RCC 7860 (cell line): ENCODE measurements at places on chromosomes 3 and 15.

- DNase-seq = no peak
Observed at GRCh38 chr15:39472621-39473297, 108.1 kb upstream of the THBS1 start.

DNA sequence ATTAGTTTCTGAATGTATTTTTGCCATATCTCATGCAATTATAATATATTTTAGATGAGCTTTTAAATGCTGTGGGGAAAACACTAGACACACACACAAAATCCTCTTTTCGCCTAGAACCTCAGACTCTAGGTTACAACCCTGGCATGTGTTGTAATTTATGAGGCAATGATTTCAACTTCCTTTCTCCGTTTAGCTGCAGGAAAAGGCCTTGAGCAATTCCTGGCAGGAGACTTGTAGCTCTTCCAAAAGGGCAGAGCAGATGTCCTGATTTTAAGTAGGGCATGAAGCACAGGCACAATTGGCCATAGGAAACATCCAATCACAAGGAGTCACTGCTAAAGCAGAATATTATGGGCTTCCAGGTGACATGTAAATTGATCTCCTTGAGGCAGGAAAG is 82.0 kb downstream of the GPR156 start:
- no peak for DNase-seq

GRCh38 chr15:67300266-67301025 is 45.9 kb downstream of the IQCH start:
- DNase-seq = no peak

DNA sequence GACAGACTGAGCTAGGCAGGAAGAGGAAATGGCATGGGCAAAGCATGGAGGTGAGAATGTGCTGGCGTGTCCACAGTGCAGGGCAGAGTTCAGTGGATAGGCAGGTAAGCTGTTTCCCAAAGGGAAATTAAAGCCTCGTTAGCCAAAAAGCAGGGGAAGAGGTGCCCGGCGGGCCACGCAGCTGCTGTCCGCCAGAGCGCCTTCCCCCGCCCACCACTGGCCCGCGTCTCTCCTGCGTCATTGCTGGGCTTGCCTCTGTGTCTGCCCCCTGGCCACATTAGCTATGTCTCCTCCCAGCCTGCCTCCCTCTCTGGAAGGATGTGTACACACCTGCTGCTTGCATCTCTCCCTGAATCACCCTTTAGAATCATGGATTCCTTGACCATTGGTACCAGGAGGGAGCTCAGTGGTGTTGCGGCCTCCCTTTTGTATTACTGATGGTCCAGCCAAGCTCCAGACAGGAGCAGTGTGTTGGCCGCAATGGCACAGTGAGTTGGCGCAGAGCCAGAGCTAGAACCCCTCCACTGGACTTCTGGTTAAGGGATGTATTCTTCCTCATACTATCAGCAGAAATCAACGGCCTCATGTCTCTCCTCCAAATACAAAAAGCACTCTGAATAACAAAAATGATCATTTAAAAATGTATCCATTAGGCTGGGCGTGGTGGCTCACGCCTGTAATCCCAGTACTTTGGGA is 26.6 kb downstream of the SLC28A1 start:
- no peak for DNase-seq

GRCh38 chr3:17985658-17986347 is 243.4 kb upstream of the TBC1D5 start:
- DNase-seq = no peak

GRCh38 chr3:89571707-89572106 is 464.3 kb downstream of the EPHA3 start:
- no peak for DNase-seq

DNA sequence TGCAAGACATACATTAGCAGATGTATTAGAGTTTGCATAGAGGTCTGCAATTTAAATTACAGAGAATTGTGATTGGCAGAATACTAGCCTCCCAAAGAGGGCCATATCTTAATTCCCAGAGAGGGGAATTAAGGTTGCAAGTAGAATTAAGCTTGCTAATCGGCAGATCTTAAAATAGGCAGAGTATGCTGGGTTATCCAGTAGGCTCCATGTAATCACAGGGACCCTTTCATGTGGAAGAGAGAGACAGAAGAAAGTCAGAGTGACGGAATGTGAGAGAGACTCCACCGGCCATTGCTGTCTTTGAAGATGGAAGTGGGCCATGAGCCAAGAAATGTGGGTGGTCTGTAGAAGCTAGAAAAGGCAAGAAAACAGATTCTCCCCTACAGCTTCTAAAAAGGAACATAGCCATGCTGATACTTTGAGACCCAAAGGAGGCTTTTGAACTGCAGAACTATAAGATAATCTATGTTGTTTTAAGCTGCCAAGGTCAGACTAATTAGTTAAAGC is 38.8 kb downstream of the IMPG2 start:
- DNase-seq = no peak
